Retina (tissue), 1 donor: ENCODE measurements at places on chromosomes 2 and 18.

GRCh38 chr2:148906124-148906523 lies 31.1 kb downstream of the KIF5C start:
- no peak for DNase-seq

- no peak for DNase-seq
Measured at GRCh38 chr2:136497709-136498108, 267.6 kb upstream of the THSD7B start.

GRCh38 chr2:41222593-41222992 lies 770.7 kb upstream of the SLC8A1 start:
- no peak for DNase-seq

- no peak for DNase-seq
Measured at GRCh38 chr18:54871231-54871630, 43.0 kb downstream of the RAB27B start.

- DNase-seq = peak; percentile 59
Measured at GRCh38 chr2:65264821-65265670, 37.4 kb downstream of the ACTR2 start.
